T-cell (primary cell): ENCODE measurements at places on chromosomes 6 and 20.

GRCh38 chr6:23213193-23213592 is 643.8 kb downstream of the HDGFL1 start:
- no peak for DNase-seq

- no peak for DNase-seq
Measured at GRCh38 chr20:25487306-25487705, 79.8 kb downstream of the GINS1 start.

DNA sequence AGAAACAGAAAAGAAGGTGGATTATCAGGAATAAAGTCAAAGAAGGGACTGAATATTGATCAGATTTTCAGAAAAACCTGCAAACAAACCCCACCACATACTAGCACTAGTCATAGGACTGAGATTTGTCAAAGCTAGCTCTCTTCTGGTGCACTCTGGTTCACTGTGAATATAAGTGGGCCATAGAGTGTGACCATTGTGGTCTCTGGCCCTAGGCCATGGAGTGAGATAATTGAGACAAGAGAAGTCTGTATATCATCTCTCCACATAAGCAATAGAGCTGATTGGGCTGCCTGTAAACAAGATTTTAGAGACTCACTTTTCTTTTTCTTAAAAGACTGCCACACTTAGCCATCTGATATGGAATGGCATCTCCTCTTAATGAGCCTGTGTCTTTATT is 247.2 kb downstream of the LAMA2 start:
- no peak for DNase-seq

DNA sequence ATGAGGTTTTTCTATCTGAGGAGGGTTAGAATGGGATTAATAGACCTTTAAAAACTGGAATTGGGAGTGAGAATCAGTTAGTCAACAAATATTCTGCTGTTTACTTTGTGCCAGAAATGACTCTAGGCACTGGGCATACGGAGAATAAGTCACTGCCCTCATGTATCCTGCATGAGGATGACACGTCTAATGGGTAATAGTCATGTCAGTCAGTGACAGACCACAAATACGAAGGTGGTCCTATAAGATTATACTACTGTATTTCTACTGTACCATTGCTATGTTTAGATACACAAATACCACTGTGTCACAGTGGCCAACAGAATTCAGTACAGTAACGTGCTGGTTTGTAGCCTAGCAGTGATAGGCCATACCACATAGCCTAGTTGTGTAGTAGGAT is 30.7 kb downstream of the ZFAND3 start:
- no peak for DNase-seq

GRCh38 chr20:58246346-58246745 is 17.9 kb upstream of the ANKRD60 start:
- no peak for DNase-seq

- no peak for DNase-seq
Measured at GRCh38 chr20:53382263-53382844, 211.3 kb downstream of the ZNF217 start.

DNA sequence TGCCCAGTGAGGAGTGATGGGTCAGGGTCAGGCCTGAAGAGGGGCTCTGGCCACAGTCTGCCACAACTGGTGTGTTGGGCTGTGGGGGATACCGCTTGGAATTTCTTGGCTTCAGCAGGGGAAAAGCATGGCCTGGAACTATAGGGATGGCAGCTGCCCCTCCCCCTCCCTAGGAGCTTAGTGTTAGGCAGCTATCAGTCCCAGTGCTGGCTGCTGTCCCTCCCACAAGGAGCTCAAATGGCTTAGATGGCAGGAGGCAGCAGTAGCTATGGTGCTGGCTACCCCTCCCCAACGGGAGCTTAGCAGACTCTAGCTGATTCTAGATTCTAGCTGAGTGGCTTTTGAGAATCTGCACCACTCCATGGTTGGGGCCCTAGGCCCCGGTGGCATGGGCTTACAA is 414.5 kb upstream of the HSF2 start:
- no peak for DNase-seq

- no peak for DNase-seq
Measured at GRCh38 chr20:7926767-7927166, 13.5 kb downstream of the HAO1 start.

GRCh38 chr6:168628176-168628553 is 187.2 kb downstream of the SMOC2 start:
- no peak for DNase-seq

GRCh38 chr6:158764183-158764849 is 54.9 kb downstream of the EZR start:
- DNase-seq = no peak

GRCh38 chr6:144140867-144141266 is 9.4 kb upstream of the STX11 start:
- no peak for DNase-seq

DNA sequence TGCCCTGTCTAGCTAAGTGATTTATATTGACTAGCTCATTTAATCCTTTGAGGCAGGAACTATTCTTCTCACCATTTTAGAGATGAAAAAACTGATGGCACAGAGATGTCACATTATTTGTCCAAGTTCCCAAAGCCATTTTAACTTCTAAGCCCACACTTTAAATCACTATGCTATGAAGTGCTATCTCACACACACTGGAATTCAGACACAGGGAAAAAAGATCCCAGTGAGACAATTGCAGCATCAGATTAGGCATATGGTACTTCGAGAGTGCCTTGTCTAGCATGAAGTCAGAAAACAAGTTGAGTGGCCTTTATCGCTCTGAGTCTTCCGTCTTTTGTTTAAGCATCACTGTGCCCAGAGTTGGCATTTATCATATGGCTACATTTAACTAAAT is 54.1 kb upstream of the PDE7B start:
- DNase-seq = no peak

DNA sequence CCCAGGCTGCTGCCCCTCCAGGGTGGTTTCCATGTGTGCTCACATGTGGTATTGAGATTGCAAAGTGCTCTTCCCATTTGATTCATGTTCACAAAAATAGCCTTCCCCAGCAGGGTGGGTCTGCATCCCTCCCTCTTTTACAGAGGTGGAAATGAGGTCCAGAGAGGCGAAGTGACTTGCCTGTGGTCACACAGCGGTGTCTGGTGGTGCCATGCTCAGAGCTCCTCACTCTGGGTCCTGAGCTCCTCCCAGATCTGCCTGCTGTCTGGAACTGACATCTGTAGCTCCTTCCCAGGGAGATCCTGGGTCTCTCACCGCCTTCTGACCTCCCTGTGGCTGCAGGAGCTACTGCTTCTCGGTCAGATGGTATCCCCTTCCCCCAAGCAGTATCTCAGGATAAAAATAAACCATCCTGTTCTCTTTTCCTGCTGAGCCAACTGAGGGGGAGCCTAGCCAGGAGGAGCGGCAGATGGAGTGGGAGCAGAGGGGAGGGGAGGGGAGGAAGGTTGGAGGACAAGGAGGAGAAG is 11.9 kb downstream of the CD40 start:
- DNase-seq = no peak

- DNase-seq = peak; percentile 6
Measured at GRCh38 chr6:16238963-16239797, 793 bp downstream of the GMPR start.

DNA sequence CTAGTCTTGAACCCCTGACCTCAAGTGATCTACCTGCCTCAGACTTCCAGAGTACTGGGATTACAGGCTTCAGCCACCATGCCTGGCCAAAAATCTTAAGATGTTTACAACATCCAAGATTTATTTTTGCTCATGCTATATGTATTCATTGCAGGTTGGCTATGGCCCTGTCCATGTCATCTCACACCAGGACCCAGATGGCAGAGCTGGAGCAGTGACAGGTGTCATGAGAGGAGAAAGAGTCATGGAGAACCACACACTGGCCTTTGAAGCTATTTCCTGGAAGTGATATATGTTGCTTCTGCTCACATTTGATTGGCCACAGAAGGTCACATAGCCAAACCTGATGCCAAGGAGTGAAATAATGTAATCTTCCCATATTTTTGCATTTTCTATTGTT is 13.8 kb upstream of the DDR1 start:
- no peak for DNase-seq

DNA sequence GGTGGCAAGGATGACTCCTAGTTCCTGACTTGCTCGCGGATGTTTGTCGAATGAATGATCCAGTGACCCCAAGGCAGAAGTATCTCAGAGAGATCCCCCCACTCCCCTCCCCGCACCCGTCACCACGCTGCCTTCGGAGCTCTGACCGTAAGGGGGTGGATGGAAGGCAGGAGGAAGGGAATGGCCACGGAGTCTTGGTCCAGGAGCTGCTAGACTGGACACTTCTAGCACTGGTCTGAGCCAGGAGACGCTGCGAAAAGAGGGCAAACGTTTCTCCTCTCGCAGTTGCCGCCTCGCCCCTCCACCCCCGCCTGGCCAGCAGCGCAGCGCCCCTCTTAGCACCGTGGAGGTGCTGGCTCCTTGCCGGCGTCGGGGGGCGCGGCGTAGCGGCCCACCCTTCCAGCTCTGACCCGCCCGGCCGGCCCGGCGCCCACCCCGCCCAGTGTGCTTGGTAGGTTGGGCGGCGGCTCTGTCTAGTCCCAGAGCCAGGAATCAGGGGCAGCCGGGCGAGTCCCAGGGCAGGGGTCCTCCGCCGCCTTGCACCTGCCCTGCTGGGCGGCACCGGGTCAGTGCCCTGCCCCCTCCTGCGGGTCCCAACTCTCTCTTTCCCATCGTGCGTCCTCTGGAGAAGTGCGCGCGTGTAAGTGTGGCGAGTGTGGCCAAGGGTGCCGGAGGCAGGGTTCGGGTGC is 2.4 kb upstream of the DBNDD2 start:
- no peak for DNase-seq

- DNase-seq = no peak
Measured at GRCh38 chr20:16081421-16081820, 491.8 kb downstream of the KIF16B start.

GRCh38 chr20:12970372-12970821 is 38.4 kb upstream of the SPTLC3 start:
- no peak for DNase-seq

DNA sequence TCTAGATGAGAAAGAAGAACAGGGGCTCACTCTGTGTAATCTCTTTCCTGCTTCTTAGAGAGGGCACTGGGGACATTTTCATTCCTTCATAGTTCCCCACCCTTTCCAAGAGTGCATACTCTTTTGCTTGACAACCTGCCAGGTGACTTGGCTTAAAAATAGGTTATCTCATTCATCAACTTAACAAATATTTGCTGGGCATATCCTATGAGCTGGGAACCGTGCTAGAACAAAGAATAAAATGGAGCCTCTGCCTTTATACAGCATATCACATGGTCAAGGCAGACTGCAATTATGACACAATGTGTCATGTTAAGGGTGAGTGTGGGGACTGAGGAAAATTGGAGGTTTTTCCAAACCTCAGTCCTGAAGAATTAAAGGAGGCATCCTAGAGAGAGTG is 209.8 kb upstream of the FOXA2 start:
- no peak for DNase-seq

DNA sequence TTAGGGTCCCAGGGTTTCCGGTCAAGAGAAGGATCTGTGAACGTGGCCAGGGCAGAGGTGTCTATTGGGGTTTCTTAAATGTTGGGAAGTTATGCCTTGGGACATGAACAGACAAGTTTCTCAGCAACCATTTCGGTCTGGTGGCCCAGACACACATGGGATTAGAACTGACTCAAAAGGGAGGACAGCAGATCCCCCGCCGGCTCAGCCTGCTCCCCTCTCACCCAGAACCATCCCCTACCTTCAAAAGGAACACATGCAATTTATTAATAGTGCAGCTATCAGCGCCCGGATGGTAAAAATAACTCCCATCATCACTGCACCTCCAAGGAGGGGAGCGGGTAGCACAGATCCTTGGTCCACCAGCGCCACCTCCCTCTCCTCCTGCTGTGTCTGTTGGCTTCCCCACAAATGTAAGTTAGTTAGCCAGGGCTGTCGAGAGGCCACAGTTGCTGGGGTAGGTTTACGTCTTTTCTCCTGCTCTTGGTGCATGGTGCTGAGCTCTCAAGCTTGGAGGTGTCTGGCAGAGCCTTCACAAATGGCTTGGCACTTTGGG is 77.1 kb downstream of the TRAM2 start:
- no peak for DNase-seq

GRCh38 chr20:11271920-11272594 is 598.3 kb upstream of the JAG1 start:
- DNase-seq = no peak

DNA sequence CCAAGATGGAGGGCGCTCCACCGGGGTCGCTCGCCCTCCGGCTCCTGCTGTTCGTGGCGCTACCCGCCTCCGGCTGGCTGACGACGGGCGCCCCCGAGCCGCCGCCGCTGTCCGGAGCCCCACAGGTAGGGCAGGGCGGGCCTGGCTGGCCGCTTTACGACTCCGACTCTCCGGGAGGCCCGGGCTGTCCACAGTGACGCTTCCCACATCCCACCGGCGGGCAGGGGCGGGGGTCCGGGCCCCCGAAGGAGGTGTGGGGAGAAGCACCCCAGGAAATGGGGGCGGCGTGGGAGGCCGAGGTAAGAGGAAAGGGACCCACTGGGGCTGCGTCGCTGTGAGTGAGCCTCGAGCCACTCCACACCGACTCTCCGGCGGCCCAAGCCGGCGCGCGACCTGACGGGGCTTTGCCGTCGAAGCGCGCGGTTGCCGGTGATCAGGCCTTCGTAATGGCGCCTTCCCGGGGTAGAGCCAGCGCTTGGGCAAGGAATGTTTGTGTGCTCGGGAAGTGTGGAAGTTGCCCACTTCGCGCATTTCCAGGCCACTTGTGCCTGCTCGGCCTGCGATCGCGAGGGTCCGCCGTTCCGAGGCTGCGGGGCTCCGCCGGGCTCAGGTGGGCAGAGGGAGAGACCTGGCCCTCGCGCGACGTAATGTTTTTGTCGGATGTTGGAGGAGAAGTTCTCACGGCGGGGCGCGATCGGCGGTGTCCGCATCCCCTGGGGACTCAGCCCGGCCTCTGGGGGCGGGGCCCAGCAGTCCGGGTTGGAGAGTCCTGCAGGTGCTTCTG is 427 bp downstream of the GINM1 start:
- peak; percentile 27 for DNase-seq
